ENCODE measurements at places on chromosomes 4 and X.

DNA sequence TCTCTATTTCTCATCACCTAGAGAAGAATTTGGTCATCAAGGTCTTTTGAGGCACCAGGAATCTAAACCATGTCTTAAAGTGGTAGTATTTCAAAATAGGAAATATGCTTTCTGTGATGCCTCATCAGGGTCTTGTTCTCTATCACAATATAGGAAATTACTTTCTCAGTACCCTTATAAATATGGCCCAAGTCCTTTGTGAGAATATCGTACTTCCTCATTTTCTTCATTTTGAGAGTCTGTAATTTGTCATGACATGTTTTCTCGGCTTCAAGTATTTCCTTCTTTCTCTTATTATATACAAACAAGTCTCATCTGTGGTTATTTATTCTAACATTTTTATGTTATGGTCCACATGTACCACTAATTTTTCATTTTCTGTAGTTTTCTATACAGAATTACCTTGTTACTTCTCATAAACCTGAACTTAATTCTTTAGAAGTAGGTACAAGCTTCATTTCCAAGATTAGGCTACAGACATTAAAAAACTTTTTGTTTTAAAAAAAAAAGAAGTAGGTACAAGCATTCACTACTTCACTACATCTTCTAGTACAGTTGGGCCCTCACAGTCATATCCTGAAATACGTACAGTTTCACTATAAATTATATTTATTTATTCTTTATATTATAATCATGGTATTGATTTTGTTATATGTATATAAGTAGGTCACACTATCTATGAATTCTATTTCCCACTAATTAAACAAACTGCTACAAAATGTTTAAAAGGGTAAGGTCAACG lies 54.4 kb downstream of the KLHL13 start:
- no peak for DNase-seq

DNA sequence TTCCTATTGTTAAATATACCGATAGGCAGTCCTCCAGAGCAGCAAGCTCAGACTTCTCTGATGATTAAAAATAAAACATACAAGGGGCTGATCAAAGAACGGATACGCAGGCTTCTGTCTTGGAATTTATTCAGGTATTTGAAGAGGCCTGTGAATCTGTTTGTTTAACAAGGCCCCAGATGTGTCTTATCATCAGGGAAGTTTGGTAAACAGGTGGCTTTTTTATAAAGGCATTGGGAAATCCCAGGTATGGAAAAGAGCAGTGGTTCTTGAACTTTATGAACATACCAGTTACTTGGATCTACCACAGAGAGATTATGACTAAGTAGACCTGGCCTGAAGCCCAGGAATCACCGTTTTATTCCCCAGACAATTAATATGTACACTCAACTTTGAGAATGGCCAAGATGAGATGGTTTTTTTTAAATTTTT lies 47.9 kb downstream of the SOWAHB start:
- no peak for DNase-seq

DNA sequence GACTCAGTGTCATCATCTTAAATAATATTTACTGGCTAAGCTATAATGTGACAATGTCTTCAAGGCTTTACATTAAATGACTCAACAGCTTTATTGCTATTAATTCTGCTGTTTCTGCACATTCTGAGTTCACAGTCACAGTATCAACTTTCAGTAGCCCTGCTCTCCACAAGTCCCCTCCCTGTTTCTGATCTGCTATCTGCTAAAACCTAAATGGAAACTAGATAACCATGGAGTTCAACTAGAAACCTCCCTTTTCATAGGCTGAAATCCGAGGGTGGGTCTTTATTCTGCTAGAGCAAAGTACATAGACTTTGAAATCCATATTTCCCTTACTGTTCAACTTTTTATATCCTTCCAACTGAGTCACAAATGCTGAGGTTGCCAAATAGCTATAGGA lies 5.4 kb upstream of the ACE2 start:
- no peak for DNase-seq

- no peak for DNase-seq
These were observed 16.3 kb downstream of the OFD1 start for GRCh38 chrX:13750812-13751211.

DNA sequence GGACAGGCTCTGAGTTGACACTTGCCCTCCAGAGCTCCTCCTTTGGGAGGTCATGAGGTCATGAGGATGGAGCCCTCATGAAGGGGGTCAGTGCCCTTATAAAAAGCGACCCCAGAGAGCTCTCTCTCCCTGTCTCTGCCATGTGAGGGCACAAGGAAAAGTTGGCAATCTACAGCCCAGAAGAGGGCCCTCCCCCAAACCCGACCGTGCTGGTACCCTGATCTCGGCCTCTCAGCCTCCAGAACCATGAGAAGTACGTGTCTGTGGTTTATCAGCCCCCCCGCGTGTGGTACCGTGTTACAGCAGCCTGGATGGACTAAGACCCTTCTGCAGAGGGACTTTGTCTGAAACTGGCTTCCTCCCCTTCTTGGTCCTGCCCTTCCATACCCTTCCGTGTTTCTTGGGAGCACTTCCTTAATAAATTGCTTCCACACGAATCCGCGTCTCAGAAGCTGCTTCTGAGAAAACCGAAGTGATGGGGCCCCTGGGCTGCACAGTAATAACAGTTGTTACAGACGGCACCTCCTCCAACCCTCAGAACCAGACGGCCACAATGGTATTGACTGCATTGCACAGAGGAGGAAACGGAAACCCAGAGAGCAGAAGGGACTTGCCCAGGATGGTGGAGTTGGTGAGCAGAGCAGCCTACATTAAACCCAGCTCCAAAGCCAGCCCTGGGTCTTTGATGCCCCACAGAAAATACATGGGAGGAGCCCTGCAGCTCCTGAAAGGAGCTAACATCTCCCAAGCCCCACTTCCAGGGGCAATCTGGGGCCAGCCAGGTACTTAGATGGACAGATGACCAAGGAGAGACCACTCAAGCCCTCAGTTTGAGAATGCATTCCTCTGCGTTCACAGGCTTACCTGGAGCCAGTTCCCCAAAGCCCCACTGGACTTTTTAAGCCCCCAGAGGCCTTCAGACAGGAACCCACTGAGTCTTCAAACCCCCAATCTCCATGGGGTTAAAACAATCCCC lies 242.7 kb downstream of the BCOR start:
- DNase-seq = no peak
